ENCODE measurements at places on chromosomes 7 and 10.

GRCh38 chr10:79131836-79132631 is 63.3 kb downstream of the ZMIZ1 start:
- DNase-seq: no peak

DNA sequence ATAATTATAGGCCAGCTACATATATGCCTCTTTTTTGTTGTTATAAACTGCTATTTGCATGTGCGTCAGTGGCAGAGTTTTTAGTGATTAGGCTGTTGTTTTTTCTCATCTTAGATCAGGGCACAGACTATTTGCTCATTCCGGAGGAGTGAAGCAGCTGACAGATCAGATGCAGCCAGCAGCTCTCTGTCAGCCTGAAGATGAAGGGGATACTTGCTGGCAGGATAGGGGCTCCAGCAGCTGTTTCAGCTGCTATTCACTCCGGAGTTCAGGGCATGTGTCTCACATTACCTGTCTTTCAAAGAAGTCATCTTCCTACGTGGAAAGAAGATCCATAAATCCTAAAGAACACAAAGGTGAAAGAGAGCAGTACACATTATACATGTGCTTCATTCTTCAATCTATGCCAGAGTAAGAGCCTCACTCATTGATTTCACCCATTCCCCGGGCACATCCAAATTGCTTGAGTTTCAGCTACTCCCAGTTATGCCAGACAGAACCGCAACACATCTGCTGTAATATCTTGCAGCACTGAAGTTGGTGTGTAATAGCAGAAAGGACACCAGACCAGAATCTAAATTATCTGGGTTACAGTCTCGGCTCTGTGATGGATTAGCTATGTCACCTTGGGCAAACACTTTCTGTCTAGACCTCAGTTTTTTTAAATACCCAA is 182.8 kb upstream of the CHRM2 start:
- no peak for DNase-seq

GRCh38 chr7:99478464-99479440 is 6.1 kb downstream of the ZNF789 start:
- DNase-seq: no peak

- no peak for DNase-seq
Observed at GRCh38 chr10:69864321-69864720, 62.6 kb downstream of the COL13A1 start.

DNA sequence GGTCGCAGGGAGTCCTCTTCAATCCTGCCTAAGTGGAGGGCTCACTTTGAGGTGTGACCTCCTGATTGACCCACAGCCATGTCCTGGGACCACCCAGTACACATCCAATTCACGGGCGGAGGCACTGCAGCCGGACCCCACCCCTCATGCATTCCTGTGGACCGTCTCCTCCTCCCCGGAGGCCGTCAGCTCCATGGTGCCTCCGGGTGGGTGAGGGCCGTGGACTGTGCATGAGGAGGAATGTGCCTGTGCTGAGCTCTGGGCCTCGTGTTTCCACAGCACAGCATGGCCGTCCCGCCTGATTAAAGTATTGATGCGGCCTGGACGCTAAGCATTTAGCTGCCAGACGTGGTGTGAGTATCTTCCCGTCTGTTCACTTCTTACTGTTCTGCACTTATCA is 52.8 kb downstream of the CFAP46 start:
- no peak for DNase-seq

DNA sequence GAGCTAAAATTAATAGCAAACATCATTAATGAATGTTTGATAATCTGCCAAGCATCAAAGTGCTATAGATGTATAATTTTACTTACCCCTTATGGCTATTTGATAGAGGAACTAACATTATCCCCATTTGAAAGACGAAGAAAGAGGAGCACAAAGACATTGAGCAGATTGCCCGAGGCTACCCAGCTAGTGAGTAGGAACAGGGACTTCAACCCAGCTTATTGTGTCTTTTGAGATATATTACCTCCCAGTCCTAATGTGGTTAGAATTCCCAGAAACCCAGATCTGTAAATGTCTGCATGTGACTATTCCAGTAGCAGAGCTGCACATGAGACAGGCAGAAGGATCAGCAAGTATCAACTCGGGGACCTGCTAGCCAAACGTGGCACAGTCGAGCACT is 160.1 kb upstream of the AOAH start:
- DNase-seq: no peak

DNA sequence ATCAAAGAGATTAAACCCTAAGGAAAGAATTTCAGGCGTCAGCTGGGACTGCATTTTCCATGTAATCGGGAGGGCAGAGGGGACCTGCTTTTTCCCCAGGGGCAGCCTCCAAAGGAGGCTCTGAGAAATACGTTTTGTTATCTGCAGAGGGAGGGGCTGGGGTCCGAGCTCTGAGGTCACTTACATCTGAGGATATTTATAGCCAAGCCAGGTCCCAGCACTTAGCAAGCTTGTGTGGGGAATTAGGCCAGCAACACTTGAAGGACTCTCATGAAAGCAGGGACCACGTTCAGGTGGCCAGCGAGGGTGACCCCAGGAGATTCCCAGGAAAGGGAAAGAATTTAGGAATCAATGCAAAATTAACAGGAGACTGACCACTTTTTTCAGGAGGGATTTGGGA is 20.6 kb upstream of the GDI2 start:
- DNase-seq: no peak

GRCh38 chr10:118403967-118404366 is 61.8 kb upstream of the FAM204A start:
- no peak for DNase-seq

DNA sequence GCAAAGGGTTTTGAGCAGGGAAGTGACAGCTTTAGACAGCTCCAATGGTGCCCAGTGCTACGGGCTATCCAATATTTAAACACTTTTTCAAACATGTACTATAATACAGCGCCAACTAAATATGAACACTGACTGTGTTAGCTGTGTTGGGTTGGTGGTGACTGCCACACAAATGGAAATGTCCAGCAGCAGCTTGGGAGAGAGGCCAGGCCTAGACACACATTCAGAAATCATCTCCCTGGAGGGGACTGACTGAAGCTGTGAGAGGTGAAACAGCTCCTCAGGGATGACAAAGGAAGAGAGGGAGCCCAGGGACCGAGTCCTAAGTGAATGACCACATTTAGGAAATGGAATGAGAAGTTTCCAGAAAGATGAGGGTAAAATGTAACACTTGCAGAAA is 115.8 kb downstream of the UBE2H start:
- DNase-seq: no peak

GRCh38 chr7:99719996-99720769 is 14.8 kb downstream of the CYP3A7 start:
- DNase-seq: no peak

- no peak for DNase-seq
Observed at GRCh38 chr10:105986912-105987635, 1177.4 kb downstream of the SORCS1 start.

- DNase-seq: no peak
Observed at GRCh38 chr7:88480896-88481295, 174.2 kb upstream of the STEAP4 start.

DNA sequence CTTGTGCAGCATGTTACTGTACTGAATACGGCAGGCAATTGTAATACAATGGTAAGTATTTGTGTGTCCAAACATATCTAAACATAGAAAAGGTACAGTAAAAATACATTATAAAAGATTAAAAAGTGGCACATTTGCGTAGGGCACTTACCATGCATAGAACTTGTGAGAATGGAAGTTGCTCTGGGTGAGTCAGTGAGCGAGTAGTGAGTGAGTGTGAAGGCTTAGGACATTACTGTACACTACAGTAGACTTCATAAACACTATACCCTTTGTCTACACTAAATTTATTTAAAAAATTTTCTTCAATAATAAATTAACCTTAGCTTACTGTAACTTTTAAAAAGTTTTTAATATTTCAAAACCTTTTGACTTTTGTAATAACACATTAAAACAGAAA is 37.5 kb downstream of the BPGM start:
- DNase-seq: no peak

DNA sequence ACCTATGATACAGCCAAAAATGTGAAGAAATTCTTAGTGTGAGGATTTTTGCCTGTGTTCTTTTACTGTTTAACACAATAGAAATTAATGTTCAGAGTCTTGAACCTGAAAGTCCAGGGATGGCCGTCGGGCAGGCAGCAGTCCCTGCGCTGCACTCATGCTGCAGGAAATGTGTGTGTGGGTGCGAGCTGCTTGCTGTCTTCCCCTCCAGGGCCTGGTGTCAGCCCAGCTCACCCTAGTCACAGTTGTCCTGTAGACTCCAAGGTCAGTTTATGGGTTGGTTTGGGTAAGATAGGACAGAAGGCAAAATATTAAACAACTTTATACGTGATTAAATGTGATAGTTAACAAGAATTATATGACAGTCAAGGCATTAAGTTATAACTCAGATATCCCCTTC is 78.7 kb downstream of the DYNC2I1 start:
- DNase-seq: no peak

DNA sequence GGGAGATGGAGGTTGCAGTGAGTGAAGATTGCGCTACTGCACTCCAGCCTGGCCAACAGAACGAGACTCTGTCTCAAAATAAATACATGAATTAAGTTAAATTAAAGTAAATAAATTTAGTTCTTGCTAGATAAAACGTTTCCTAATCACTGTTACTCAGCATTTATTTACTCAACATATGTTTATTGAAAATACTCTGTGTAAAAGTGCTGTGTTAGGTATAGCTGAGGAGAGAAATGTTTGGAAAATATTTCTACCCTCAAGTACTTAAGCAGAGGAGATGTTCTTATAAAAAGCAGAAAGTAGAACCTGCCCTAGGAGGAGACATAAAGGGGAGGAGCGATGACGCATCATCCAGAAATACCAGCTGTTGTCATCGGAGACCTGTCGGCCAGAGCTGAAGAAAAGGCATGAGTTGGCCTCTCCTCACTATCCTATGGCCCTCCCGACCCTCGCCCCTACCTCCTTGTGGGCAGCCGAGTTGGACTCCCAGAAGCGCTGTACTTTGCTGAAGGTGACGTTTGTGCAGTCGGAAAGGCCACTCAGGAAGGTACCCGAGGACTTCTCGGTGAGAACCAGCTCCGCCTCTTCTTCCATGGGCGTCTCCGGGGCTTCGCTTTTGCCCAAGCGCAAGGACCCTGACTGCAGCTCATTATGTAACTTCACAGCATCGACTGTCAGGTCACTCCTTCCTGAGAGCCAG is 1.1 kb downstream of the RRP12 start:
- DNase-seq: peak; percentile 33

DNA sequence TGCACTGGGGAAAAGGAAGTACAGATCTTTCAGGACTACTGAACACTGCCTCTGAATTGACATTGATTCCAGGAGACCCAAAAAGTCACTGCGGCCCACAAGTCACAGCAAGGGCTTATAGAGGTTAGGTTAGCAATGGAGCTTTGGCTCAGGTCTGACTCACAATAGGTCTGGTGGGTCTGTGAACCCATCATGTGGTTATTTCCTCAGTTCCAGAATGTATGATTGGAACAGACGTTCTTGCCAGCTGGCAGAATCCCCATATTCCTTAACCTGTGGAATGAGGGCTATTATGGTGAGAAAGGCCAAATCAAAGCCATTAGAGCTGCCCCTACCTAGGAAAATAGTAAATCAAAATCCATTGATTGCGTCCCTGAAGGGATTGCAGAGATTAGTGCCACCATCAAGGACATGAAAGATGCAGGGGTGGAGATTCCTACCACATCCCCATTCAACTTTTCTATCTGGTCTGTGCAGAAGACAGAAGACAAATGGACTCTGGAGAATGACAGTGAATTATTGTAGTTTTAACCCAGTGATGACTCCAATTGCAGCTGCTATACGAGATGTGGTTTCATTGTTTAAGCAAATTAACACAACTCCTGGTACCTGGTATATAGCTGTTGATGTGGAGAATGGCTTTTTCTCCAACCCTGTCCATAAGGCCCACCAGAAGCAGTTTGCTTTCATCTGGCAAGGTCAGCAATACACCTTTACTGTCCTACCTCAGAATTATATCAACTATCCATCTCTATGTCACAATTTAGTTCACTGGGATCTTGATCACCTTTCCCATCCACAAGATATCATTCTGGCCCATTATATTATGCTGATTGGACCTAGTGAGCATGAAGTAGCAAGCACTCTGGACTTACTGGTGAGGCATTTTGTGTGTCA is 44.5 kb upstream of the PIK3CG start:
- DNase-seq: no peak

- DNase-seq: no peak
Observed at GRCh38 chr10:123687758-123688157, 21.6 kb downstream of the GPR26 start.

- no peak for DNase-seq
Observed at GRCh38 chr10:63752318-63752717, 231.1 kb downstream of the REEP3 start.
